ENCODE measurements at places on chromosomes 16 and 17. TPM values are rescaled to one million over a fixed set of nuclear protein-coding genes. Genes with fewer than 3 reads are reported as not detected.

The ZDHHC7 gene
- 72.2 TPM for total RNA-seq

The ZNF75A gene
- total RNA-seq, result 30.1 TPM

The NT5C gene
- 101 TPM for total RNA-seq

The NECAB2 gene
- not detected for total RNA-seq

The MYL4 gene
- total RNA-seq, result 0.46 TPM

The PPY gene
- not detected for total RNA-seq

The CYGB gene
- 46.2 TPM for total RNA-seq

The COX11 gene
- 27.9 TPM for total RNA-seq

The RNF112 gene
- total RNA-seq, result 0.44 TPM

The RNU2-1 gene
- not detected for total RNA-seq

The NDEL1 gene
- 99.6 TPM for total RNA-seq

The RBL2 gene
- total RNA-seq, result 70.7 TPM

The KIAA0513 gene
- total RNA-seq, result 9.1 TPM

The PLLP gene
- total RNA-seq, result 9.0 TPM

The ZFPM1 gene
- 0.79 TPM for total RNA-seq

The TM4SF5 gene
- not detected for total RNA-seq

The CHRNE gene
- 1.9 TPM for total RNA-seq

The KRTAP1-5 gene
- total RNA-seq, result not detected

The HEATR9 gene
- total RNA-seq, result not detected

The AXIN2 gene
- total RNA-seq, result 11.7 TPM

The CCL11 gene
- 37.2 TPM for total RNA-seq

The NOTUM gene
- not detected for total RNA-seq

The TP53TG3 gene
- total RNA-seq, result not detected

The EIF5A gene
- 408 TPM for total RNA-seq

The OTOA gene
- 1.1 TPM for total RNA-seq

The PKD1 gene
- 214 TPM for total RNA-seq

The PKMYT1 gene
- 0.25 TPM for total RNA-seq

The SGF29 gene
- 18.6 TPM for total RNA-seq

The CEP295NL gene
- total RNA-seq, result 2.7 TPM

The SLFN12L gene
- 4.6 TPM for total RNA-seq

The ASGR2 gene
- total RNA-seq, result not detected

The TLCD3B gene
- not detected for total RNA-seq

The KRT24 gene
- total RNA-seq, result not detected

The RHBDF1 gene
- total RNA-seq, result 18.3 TPM

All from omental fat pad (tissue), 4 donors.